ENCODE measurements at places on chromosomes 16 and 17. TPM values are rescaled to one million over a fixed set of nuclear protein-coding genes. Genes with fewer than 3 reads are reported as not detected.

DNA sequence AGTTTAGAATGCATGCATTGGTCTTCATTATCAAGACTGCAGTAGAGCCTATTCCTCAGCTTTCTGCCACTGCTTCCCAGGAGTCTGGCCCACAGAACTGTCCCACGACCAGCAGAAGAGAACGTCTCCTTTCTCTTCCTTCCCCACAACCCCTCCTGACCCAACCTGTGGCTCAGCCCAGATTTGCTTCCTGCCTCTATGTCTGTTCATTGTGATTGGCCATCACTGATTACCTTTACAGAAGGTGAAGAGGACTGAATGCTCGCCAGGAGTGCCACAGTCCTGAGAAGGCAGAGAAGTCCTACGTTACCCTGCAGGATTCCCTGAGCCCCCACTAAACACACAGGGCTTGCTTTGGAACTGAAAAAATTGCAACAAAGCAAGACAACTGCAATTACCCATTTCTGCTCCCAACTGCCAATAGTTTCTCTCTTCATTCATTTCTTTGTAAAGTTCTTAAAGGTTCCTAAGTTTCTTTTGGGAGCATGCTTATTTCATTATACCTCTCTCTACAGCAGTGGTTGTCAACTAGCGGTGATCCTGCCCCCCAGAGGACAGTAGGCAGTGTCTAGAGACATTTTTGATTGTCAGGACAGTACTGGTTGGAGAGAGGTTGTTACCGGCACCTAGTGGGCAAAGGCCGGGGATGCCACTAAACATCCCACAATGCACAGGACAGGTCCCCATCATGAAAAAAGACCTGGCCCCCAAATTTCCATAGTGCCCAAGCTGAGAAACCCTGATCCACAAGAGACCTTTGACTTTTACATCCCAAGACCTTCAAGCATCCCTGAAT, 4.5 kb upstream of the NAT9 start:
- H3K4me1 ChIP-seq = peaks cover 79% of the 10 kb centered on the region
- no peaks in the 10 kb centered on the region for H3K27me3 ChIP-seq
- H3K36me3 ChIP-seq = peaks cover 24% of the 10 kb centered on the region
- peak overlapping the region; percentile 98 for H3K27ac ChIP-seq

HNF1B gene
- 3.2 TPM for total RNA-seq

- no peak overlapping the region for H3K4me3 ChIP-seq
- H3K36me3 ChIP-seq = peaks cover 19% of the 10 kb centered on the region
- peaks cover 4% of the 10 kb centered on the region for H3K4me1 ChIP-seq
- peaks cover 14% of the 10 kb centered on the region for H3K27me3 ChIP-seq
- no peak overlapping the region for H3K27ac ChIP-seq
Measured at GRCh38 chr16:75385507-75386152, 47.7 kb downstream of the CFDP1 start.

- DNase-seq = no peak
- H3K36me3 ChIP-seq = no peaks in the 10 kb centered on the region
- no peak overlapping the region for H3K4me3 ChIP-seq
- H3K27ac ChIP-seq = no peak overlapping the region
- no peaks in the 10 kb centered on the region for H3K4me1 ChIP-seq
- H3K27me3 ChIP-seq = peaks cover 10% of the 10 kb centered on the region
Measured at GRCh38 chr16:81410643-81411293, 33.8 kb upstream of the CMIP start.

DNA sequence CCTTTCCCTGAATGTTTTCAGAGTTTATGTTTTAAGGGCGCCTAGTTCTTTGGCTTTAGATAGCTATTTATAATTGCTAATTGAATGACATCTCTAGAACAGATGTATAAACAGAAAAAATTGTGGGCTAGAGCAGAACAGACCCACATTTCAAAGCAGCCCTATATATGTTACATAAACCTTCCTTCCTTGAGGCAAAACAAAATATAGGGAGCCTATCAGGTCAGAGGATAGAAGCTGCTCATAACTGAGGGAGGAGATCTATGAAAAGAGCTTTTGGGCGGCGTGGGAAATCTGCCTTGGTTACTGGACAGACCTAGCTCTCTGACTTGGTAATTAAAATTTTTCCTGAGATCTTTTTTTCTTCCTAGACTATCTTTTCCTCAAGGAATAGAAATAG, 68.4 kb downstream of the SPAG9 start:
- peaks cover 3% of the 10 kb centered on the region for H3K36me3 ChIP-seq
- no peak overlapping the region for H3K4me3 ChIP-seq
- H3K4me1 ChIP-seq = peaks cover 7% of the 10 kb centered on the region
- DNase-seq = no peak
